ENCODE measurements at places on chromosomes 11 and 22. TPM values are rescaled to one million over a fixed set of nuclear protein-coding genes. Genes with fewer than 3 reads are reported as not detected.

DNA sequence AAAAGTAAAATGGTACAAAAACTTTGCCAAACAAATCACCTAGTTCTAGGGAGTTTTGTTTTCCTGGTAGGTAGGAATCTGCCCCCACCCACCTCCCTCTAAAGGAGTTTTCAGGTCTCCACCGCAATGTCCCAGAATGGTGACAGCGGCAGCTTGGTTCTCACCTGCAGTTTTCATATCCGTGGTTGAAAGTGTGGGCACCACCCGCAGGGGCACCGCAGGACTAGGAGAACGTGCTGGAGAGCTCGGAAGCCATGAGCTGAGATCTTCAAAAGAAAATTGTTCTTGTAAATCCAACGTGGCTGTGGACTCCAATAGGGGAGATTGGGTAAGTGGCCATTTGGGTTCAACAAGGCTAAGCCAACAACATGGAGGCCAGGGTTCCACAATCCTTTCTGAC is 10.8 kb downstream of the NFRKB start:
- DNase-seq = no peak
- H3K4me1 ChIP-seq = no peaks in the 10 kb centered on the region
- H3K4me3 ChIP-seq = no peak overlapping the region
- peaks cover 55% of the 10 kb centered on the region for H3K36me3 ChIP-seq

GRCh38 chr11:112656772-112657428 is 304.3 kb upstream of the NCAM1 start:
- DNase-seq = no peak
- no peak overlapping the region for H3K27ac ChIP-seq
- H3K36me3 ChIP-seq = no peaks in the 10 kb centered on the region
- H3K27me3 ChIP-seq = no peaks in the 10 kb centered on the region
- no peak overlapping the region for H3K4me3 ChIP-seq

DNA sequence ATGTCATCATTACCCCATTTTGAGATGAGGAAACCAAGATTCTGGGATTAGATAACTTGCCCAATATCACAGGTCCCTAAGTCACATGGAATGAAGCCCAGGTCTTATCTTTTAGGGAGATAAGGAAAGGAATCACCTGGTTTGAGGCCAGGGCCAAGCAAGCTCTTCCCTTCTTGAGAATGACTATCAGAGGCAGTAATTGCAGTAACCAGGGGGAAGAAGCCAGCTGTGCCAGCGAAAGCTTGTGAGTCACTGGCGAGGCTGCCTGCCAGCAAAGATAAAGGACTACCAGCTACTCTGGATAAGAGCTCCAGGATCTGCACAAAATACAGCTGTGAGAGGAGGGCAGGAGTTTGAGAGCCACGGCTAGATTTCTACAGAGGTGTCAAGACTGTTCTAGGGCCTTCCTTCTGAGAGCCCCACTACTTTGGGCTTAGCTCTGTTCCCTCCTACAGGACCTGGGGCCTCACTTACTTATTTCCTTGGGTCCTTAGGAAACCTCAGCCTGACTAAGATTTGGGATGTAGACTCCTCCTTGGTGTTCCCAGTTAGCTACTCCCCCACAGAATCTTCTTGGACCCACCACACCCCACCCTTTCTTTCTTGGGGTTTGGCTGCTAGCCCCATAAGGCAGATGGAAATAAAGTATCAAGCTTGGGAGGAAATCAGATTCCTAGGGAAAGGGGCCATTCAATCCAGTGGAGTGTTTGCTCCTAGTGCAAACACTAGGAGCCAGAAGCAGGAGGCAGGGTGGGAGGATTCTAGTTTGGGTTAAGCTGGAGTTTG is 9.7 kb upstream of the CCKBR start:
- H3K36me3 ChIP-seq = no peaks in the 10 kb centered on the region
- no peak overlapping the region for H3K4me3 ChIP-seq
- no peaks in the 10 kb centered on the region for H3K4me1 ChIP-seq
- peak; percentile 25 for DNase-seq
- H3K27me3 ChIP-seq = peaks cover 2% of the 10 kb centered on the region

DNA sequence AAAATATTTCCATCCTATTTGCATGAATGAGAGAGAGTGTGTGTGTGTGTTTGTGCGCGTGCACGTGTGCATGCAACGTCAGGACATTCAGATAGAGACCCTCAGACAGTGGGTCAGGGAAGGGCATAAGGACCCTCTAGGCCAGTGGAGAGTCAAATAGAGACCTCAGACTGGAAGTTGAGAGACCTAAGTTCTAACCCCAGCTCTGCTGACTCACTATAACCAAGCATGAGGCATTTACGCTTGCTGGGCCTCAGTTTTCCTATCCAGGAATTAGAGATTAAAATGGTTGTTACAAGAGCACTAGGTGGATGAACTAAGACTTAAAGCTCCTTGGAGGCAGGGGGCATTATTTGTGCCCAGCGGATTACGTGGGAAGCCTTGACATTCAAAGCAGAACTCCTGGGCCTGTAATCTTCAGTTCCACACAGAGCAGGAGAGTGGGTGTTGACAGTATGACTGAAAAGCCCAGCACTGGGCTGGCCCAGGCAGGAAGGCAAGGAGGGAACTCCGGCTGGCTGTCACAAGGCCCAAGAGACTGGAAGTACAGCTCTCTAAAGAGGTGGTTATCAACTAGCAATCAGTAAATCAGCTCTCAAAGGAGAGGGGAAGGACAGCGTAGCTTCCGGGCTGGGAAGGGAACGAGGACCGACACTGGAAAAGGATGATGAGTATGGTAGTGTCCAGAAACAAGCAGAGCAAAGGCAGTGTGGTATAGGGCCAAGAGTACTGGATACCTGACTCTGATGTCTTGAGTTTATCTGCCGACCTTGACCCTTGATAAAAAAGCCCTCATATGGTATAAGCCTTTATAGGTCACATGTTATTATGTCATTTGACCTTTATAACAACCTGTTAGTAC is 9.2 kb downstream of the RHOG start:
- no peak for DNase-seq
- H3K27ac ChIP-seq = no peak overlapping the region
- no peaks in the 10 kb centered on the region for H3K27me3 ChIP-seq
- peaks cover 7% of the 10 kb centered on the region for H3K4me1 ChIP-seq
- no peak overlapping the region for H3K4me3 ChIP-seq
- H3K36me3 ChIP-seq = peaks cover 8% of the 10 kb centered on the region

DNA sequence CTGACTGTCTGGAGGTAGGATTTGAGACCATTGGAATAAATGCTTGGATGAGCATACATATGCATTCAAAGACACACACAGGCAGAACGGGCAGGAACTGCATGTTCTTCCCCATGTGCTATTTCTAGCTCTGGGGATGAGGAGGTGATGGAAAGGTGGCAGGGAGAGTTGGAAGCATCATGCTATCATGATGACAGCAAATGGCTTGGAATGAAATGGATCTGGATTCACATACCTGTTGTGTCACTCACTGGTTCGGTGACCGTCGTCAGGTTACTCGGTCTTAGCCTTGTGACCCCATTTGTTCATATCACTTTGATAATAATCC is 627.9 kb upstream of the KIRREL3 start:
- no peak overlapping the region for H3K27ac ChIP-seq
- H3K36me3 ChIP-seq = no peaks in the 10 kb centered on the region
- no peaks in the 10 kb centered on the region for H3K27me3 ChIP-seq
- H3K4me3 ChIP-seq = no peak overlapping the region

The RTN4RL2 gene
- total RNA-seq = 0.90 TPM

DNA sequence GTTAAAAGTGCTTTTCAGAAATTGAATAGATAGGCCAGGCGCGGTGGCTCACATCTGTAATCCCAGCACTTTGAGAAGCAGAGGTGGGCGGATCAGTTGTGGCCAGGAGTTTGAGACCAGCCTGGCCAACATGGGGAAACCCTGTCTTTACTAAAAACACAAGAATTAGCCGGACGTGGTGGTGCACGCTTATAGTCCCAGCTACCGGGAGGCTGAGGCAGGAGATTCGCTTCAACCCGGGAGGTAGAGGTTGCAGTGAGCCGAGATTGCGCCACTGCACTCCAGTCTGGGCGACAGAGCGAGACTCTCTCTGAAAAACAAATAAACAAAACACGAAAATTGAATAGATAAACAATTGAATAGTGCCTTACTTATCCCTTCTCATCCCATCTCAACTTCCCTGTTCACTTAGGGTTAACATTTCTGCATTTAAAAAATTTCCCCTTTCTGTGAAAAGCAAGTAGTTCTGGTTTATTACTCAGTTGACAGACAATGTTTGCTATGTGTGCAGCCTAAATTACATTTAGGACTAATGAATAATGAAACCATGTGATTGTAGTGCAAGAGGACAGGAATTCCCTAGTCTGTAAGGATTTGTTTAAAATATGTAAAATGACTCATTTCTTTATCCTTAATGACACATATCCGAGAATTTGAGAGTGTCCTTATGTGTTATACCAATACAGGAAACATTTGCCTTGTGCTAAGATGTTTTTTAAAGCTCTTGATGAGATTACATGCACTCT is 6.0 kb downstream of the RNF169 start:
- peak overlapping the region; percentile 58 for H3K27ac ChIP-seq
- H3K4me3 ChIP-seq = peak overlapping the region; percentile 3
- peak; percentile 95 for DNase-seq
- H3K4me1 ChIP-seq = peaks cover 27% of the 10 kb centered on the region

DNA sequence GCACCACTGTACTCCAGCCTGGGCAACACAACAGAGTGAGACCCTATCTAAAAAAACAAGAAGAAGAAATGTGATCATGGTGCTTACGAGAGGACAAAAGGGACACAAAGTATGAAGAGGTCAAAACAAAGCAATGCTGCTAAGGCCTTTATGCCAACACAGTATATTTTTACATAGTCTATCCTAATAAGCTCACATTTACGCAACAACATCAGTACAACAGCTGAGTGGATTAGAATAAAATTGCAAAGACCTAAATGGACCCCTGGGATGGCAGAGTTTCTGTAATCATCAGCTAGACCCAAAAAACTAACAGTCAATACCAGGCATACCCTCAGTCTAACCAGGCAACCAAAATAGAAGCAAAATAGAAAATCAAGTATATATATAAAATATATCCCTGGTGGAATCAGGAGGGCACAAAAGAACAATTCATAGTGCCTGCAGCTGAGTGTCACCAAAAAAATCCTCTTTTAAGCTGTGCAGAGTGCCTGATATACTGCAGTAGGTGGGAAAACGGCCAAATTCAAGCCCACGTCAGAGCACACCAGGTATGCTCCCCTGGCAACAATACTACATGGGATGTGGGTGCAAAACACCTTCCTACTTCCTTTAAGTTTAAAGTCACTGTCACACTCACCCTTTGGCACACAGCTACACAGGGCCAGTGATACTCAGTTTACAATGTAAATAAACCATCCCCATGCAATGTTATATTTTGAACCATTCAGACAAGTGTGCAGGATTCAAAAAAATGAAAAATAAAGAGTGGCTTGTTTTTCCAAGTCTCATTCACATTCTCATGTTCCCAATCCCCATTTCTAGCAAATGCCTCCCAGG is 57.8 kb downstream of the RBFOX2 start:
- H3K4me3 ChIP-seq = no peak overlapping the region
- H3K4me1 ChIP-seq = peaks cover 7% of the 10 kb centered on the region
- DNase-seq = no peak
- no peaks in the 10 kb centered on the region for H3K27me3 ChIP-seq

The HORMAD2 gene
- not detected for total RNA-seq

DNA sequence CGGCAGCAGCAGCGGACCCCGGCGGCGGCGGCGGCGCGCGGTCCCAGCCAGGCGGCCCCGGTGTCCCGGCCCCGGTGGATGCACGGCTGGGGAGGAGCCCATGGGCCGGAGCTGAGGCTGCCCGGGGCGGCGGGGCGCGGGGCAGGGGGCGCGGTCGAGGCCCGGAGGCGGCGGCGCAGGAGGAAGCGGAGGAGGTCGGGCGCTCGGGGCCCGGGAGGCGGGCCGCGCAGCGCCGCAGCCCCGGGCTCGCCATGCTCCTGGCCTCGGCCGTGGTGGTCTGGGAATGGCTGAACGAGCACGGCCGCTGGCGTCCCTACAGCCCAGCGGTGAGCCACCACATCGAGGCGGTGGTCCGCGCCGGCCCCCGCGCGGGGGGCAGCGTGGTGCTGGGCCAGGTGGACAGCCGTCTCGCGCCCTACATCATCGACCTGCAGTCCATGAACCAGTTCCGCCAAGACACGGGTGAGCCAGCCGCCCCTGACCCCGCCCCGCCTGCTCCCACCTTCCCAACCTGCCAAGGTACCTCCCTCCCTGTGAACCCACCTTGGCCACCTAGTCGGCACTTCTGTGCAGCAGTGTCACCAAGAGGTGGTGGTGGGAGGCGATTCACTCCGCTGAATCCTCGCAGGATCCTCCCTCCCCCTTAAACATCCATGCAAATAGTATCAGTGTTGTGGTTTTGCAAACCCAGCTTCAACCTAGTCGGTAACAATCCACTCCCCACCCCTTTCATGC is 580 bp downstream of the DTX4 start:
- no peaks in the 10 kb centered on the region for H3K36me3 ChIP-seq
- peaks cover 7% of the 10 kb centered on the region for H3K4me1 ChIP-seq
- peaks cover 10% of the 10 kb centered on the region for H3K27me3 ChIP-seq
- DNase-seq = no peak
- no peak overlapping the region for H3K27ac ChIP-seq
- peak overlapping the region; percentile 61 for H3K4me3 ChIP-seq

DNA sequence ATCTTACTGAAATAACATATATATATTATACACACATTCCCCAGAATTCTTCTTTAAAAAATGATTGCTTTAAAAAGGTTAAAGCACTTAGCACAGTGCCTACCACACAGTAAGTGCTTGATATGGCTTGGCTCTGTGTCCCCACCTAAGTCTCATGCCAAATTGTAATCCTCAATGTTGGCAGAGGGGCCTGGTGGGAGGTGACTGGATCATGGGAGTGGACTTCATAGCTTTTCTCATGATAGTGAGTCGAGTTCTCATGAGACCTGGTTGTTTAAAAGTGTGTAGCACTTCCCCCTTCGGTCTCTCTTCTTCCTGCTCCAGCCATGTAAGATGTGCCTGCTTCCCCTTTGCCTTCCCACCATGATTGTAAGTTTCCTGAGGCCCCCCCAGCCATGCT is 6.2 kb downstream of the CRYAB start:
- H3K36me3 ChIP-seq = no peaks in the 10 kb centered on the region
- H3K4me1 ChIP-seq = no peaks in the 10 kb centered on the region
- peaks cover 7% of the 10 kb centered on the region for H3K27me3 ChIP-seq
- no peak overlapping the region for H3K27ac ChIP-seq
- no peak for DNase-seq

The CCDC157 gene
- 2.1 TPM for total RNA-seq

- H3K27me3 ChIP-seq = no peaks in the 10 kb centered on the region
- no peak for DNase-seq
- H3K4me1 ChIP-seq = no peaks in the 10 kb centered on the region
Measured at GRCh38 chr22:48751539-48752437, 1075.9 kb downstream of the BRD1 start.

DNA sequence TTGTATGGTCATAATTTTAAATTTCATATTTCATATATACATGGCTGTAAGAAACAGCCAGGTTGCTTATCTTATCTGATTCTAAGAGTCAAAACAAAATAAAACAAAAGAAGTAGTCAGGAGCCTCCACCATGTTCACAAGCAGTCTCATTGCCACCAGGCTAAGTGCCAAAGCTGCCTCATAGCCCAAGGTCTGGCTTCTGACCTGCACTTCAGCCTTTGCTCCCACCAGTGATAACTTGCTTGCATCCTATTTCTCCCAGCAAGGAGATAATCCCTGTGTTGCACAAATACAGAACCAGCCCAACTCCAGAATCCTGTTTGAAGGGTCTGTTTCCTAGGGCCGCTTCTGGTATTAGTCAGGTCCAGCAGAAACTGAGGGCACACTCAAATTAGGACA is 53.9 kb upstream of the TSKU start:
- H3K27ac ChIP-seq = no peak overlapping the region
- H3K36me3 ChIP-seq = no peaks in the 10 kb centered on the region
- no peaks in the 10 kb centered on the region for H3K4me1 ChIP-seq
- H3K27me3 ChIP-seq = peaks cover 27% of the 10 kb centered on the region
- DNase-seq = no peak

The KRTAP5-11 gene
- total RNA-seq = not detected

Data from Panc1 (cell line).